ENCODE measurements at places on chromosomes 2 and 18. TPM values are rescaled to one million over a fixed set of nuclear protein-coding genes. Genes with fewer than 3 reads are reported as not detected.
A peak's percentile ranks its signal among the peaks of the same experiment; 100 is the strongest.

DNA sequence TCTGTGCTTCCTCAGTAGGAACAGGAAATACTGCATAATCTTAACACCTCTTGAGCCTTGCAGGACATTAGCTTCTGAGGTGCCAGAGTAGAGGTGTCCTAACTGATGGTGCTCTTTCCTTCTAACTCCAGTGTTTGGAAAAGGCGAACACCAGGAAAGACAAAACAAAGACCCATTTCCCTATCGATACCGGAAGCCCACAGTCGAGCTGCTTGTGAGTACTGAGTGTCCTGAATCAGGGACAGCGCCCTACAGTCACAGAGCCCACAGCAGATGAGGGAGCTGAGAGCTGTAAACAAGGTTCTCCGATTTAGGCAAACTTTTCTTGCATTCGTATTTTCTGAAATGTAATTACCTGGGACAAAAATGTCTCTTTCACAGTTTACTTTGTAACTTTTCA lies 50.7 kb downstream of the SLC14A2 start:
- no peak for DNase-seq

- no peak for DNase-seq
Observed at GRCh38 chr2:104914509-104914908, 60.6 kb downstream of the POU3F3 start.

DNA sequence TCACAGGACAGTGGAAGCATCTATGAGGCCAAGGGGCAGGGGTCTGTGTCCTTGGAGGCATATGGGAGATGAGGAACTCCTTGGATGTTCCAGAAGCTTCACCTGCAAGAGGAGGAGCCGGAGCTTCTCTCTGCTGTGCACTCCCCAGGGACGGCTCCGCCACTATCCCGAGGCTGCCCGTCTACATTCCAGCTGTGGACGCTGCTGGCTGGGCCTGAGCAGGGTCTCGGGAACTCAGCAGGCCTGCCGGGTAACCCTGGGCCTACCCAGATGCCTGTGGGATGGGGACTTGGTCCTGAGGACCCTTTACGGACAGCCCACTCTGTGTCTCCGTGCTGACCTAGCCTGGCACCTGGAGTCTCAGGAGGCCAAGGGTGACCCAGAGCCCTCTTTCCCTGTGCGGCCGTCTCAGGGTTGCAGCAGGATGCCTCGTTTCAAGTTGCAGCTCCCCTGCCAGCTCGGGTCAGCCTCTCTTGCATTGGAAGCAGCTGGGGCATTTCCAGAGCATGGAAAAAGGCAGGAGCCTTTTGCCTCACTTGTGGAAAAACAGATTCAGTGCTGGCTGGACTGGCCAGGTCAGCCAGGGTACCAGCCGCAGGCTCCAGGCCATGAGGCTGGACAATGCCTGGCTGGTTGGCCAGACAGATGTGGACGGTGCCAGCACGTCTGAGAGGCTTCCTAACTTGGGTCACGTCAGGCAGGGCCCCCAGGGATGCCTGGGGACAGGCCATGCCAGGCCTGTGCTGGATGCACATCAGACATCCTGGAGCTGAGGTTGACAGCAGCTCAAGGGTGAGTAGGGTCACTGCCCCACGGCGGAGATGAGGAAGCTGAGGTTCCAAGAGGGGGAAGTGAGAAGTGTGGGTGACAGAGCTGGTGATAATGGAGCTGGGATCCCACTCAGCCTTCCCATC lies 41.5 kb downstream of the SCTR start:
- peak; percentile 10 for DNase-seq

Gene SNTG2
- total RNA-seq, result 7.4 TPM

Gene ATP5F1A
- 408 TPM for total RNA-seq
